Activated CD8-positive, alpha-beta T cell treated with anti-CD3 and anti-CD28 coated beads for 36 hours (primary cell): ENCODE measurements at places on chromosomes 2 and 18.

DNA sequence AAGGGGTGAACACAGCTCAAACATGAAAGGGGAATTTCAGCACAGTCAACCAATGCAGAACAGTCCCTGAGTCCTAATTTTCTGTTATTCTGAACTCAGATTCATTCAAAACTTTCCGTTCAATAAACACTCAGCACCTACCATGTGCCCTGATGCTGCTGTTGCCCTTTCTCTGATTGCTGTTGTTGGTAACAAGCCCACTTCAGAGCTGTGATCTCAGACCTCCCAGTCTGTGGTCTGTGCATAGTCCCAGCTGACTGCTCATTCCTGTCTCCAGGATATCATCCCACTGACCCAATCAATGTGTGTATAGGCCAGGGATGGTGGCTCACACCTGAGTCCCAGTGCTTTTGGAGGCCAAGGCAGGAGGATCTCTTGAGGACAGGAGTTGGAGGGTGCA, 82.7 kb upstream of the SLC35G4 start:
- no peak for DNase-seq

GRCh38 chr2:176370467-176371171, 101.4 kb downstream of the MTX2 start:
- no peak for DNase-seq

- DNase-seq: no peak
Measured at GRCh38 chr2:222595581-222595980, 60.3 kb downstream of the FARSB start.

DNA sequence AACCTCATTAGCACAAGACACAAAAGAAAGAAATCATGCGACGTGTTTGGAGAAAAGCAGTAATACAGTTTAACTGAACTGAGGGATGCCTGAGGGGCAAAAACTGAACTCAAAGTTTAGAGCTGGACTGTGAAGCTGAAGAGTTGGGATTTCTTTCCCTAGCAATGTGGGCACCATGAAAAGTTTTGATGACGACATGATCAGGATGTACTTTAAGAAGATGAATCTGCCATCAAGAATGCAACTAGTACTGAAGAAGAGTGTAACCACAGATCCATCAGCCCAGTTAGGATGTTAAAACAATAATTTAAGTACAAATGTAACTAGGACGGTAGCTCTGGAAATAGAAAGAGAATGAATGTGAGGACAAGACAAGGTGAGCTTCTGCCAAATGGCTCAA, 196.2 kb downstream of the VWC2L start:
- no peak for DNase-seq

DNA sequence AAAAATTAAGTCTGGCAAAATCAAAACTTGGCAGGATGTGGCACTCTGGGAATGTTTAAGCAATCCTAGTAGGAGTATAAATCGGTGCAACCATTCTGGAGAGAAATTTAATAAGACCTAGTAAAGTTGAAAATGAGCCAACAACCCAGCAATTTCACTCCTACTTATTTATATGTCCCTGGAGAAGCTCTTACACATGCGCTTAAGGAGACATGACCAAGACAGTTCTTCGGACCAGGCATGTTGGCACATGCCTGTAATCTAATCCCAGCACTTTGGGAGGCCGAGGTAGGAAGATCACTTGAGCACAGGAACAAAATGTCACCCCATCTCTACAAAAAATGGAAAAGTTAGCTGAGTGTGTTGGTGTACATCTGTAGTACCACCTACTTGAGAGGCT, 374.6 kb upstream of the LYPD1 start:
- no peak for DNase-seq

DNA sequence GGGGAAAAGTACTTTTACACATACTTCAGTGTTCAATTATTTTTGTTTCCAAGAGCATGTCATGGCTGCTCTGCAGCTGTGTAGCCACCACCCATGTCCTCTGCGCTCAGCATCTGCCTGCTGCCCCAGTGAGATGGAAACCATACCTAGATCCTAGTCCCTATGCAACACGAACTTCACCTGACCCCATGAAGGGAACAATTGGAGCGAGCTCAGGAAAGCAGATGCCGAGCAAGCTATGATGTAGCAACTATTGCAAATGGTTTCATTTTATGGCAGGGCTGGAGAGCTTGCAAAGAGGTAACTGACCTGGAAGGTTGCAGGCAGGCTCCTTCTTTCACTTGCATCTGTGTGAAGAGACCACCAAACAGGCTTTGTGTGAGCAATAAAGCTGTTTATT, 1.3 kb upstream of the CCDC141 start:
- no peak for DNase-seq

GRCh38 chr2:64262816-64263215, 118.6 kb upstream of the PELI1 start:
- no peak for DNase-seq

DNA sequence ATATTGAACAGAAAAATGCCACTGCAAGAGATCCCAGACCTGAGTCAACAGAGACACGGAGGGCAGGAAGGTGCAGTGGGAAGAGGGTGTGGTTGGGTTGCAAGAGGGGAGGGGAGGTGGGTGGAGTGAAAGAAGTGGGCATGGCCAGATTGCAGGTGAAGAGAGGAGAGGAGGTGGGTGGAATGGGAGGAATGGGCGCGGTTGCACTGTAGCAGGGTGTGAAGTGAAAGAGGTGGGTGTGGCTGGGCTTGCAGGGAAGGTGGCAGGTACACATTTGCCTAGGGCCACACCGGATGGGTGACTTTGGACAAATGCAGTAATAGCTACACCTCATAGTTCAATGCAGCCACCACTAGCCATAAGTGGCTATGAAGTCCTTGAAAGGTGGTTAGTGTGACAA, 71.1 kb downstream of the DOCK10 start:
- peak; percentile 38 for DNase-seq

GRCh38 chr2:75710577-75711253, at the start of gene GCFC2:
TSS of gene GCFC2 (minus strand) at chr2:75710915. CDS start at chr2:75710855, 60 bp downstream.
- peak; percentile 87 for DNase-seq

- no peak for DNase-seq
Measured at GRCh38 chr2:28274911-28275685, 117.6 kb upstream of the FOSL2 start.

- no peak for DNase-seq
Measured at GRCh38 chr2:179263015-179263414, 1.6 kb downstream of the SESTD1 start.

DNA sequence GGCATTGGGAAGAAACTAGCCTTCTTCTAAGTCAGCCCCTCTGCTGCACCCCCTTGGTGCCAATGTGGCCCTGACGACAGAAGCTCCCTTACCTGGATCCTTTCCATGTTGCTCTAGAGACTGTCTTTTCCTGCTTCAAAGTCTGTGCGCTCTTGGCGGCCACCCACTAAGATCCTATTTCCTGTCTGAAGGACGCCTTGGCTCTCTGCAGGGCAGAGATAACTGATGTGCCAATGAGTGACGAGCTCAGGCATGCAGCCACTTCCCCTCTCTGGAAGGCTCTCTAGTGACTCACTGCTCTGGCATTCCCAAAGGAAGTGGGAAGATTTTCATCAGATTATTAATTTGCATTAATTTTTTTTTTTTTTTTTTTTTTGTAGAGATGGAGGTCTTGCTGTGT, 273.5 kb downstream of the CDH20 start:
- DNase-seq: no peak

DNA sequence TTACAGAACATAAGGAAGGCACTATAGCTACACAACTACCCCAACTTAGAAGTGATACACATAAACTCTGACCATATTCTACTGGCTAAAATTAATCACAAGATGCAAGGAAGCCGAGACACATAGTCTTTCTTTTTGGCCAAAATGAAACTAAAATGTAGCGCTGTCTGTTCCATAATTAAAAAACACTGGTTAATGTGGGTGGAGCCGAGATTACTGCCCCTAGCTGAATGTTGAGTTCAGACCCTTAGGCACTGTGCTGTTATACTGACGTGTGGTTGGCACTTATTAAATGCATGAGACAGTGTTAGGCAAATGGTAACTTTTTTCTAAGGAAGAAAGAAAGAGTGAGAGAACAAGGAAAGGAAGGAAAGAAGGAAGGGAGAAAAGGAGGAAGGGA, 254.6 kb upstream of the RND3 start:
- no peak for DNase-seq

DNA sequence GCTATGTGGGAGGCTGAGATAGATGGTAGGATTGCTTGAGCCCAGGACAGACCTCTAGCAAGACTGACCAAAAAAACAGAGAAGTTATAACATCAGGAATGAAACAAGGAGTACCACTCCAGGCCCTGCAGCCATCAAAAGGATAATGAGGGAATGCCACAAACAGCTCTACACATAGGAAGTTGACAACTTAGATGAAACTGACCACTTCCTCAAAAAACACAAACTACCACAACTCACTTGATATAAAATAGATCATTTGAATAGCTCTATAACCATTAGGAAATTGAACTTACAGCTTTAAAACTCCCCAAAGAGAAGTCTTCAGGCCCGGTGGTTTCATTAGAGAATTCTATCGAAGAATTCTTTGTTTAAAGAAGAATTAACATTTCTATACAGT, 12.9 kb upstream of the ESPNL start:
- DNase-seq: no peak

DNA sequence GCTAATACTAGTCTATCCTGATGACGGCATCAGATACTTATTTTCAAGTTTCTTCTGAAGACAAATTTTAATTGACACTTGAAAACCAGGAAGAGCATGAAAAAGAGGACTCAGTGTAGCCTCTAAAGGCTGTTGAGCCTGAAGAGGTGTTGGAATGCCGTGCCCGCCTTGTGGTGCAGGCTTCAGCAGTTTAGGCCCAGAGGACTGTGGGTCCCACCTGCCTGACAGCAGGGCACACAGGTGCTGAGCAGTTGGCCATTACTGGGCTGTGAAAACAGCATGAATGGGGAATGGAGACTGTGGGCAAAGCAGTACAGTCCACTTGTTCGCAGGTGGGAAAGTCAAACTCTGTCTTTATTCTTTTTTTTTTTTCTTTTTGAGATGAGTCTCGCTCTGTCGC, 49.8 kb upstream of the THOC1 start:
- DNase-seq: no peak

DNA sequence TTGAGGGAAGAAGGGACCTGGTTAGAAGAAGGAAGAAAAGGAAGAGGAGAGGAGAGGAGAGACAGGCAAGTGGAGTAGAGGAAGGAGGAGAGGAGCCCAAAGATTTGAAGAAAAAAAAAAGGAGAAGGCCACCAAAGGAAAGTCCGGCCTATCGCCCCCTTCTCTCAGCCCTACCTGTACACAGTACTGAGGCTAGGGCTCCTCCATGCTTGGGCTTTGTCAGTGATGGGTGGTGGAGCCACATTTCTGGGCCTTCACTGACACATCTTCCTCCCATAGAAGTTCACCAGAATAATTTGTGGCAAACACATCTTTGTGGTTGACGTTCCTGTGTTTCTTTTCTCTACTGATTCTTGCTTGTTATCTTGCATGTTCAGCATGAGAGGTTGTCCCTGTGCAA, 125.4 kb downstream of the DTNA start:
- no peak for DNase-seq

DNA sequence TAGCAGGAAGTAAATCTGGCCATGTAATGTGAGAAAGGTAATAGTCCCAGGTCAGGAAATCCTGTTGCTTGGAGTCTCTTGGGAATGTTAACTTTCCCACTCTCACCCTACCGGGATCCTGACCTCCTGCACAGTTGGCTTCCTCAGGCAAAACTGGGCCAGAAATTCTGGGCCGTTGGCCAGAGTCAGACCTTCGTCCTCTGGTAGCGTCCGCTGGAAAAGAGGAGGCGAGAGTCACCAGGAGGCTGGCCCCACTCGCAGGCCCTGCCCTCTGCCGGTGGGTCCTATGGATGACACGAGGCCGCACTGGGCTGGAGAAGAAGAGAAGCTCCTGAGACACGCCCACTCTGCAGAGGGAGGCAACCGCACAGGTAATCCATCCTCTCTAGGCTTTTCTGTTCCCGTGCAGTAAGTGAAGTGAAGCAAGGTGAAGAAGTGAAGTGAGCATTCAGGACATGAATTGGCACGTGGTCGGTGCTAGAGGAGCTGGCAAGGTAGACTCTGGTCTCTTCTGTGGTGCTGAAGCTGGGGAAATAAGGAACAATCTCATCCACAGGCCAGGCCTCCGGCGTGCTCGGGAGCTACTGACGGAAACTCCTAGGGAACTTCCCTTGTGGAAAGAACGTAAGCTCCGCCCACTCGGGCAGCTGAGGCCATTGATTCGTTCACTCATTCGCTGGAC, 182.7 kb upstream of the GLI2 start:
- peak; percentile 57 for DNase-seq

DNA sequence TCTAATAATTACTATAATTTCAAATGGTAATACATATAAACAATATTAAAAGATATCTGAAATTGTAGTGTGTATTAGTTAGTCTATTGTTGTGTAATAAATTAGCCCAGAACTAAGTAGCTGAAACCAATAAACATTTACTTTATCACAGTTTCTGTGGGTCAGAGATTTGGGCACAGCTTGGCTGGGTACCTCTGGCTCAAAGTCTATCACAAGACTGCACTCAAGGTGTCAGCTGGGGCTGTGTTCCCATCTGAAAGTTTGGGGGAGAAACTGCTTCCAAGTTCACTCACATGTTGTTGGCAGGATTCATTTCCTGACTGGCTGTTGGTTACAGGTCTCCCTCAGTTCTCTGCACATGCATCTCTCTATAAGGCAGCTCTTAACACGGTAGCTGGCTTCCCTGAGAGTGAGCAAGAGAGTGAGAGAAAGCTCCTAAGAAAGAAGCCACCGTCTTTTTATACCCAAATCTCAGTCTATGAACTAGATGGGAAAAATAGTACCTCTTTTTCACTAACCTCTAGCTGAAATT, 25.6 kb upstream of the WIPF1 start:
- DNase-seq: no peak

GRCh38 chr2:10883066-10883465, 28.7 kb upstream of the KCNF1 start:
- no peak for DNase-seq

DNA sequence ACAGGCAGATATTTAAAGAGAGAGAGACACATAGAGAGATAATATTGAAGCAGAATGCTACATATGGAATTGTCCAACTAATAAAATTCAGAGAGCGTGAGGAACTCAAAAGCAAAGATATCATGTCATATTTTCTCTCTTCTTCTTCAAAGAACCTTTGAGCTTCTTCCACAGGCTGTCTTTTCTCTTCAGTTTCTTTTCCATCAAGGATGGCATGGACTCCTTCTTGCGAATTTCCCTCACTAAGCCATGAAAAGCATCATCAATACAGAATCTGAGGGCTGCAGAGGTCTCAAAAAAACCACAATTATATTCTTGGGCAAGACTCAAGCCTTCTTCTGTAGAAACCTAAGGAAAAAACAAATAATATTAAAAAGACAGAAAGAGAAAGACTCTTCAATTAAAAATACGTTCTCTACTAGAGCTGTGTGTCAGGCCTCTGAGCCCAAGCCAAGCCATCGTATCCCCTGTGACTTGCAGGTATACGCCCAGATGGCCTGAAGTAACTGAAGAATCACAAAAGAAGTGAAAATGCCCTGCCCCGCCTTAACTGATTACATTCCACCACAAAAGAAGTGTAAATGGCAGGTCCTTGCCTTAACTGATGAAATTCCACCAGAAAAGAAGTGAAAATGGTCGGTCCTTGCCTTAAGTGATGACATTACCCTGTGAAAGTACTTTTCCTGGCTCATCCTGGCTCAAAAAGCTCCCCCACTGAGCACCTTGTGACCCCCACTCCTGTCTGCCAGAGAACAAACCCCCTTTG, 371.9 kb downstream of the RIT2 start:
- no peak for DNase-seq
